ENCODE measurements at places on chromosomes 5 and 9.
A peak's percentile ranks its signal among the peaks of the same experiment; 100 is the strongest.

DNA sequence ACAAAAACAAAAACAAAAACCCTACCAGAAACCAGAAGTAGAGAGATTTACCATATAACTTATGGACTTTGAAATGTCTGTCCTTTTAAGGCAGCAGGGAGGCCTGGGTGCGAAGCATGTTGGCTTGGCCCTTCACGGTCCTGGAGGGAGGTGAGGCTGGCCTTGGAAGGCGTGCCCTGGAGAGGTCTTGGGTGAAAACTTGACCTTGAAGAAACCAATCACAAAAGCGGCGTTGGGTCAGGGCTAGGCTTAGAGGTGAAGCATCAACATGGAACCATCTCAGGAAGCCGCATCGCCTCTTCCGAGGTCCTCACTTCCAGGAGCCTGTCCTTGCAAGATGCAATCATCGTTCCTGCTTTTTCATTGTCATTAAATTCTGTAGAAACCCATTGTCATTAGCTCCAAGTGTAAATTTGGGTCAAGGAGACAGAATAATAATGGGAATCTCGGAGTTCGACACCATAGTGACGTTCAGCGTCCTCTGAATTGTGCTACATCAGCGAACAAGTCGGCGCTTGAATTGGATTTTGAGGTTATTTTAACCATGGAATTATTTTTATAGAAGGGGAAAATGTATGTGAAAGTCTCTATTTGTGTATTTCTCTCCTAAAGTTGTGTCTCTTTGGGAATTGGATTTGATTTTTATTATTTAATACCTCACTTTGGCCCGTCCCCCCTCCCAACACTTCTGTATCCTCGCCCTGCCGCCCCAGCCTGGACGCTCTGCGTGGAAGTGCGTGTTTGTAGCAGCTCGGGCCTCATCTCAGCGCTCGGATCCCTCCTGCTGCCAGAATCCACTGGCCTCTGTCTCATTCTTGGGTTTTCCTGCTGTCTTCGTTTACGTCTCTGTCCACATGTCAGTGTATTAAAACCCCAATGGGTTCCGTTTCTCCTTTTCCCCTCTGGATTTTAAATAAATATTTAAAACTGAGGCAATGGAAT is 11.1 kb upstream of the ORM1 start:
- no peak for DNase-seq

DNA sequence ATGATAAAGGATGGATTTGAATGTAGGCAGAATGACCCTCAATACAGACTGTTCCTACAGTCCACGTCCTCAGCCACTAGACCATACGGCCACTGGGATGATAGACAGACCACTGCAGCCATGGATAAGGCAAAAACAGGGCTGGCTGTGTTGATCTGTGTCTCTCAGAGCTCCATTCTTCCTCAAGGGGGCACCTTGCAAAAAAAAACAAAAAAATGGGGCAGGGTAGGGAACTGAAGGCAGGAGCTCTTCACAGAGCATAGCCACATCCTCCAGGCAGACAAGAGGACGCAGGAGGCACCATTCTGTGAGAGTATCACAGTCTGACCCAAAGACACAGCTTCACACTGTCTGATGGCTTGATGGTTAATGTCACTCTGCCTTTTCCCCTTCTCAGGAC is 61.2 kb upstream of the GABRP start:
- DNase-seq: no peak

- DNase-seq: no peak
Observed at GRCh38 chr9:37218800-37219425, 98.5 kb downstream of the ZCCHC7 start.

DNA sequence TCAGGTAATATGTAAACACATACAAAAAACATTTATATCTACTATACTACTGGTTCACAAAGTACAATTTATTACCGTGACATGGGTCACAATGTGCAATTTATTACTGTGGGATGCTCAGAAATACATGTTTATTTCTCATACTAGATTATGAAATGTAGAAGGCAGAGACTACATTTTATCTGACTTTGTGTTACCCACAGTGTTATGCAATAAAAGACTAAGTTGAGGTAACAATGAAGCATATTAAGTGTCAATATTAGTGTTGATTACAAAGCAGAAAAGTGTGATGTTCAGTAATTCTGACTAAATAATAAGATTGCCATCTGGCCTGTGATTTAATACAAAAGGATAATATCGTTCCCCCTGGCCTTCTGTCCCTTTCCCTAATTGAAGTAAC is 42.4 kb downstream of the CPLANE1 start:
- DNase-seq: no peak

DNA sequence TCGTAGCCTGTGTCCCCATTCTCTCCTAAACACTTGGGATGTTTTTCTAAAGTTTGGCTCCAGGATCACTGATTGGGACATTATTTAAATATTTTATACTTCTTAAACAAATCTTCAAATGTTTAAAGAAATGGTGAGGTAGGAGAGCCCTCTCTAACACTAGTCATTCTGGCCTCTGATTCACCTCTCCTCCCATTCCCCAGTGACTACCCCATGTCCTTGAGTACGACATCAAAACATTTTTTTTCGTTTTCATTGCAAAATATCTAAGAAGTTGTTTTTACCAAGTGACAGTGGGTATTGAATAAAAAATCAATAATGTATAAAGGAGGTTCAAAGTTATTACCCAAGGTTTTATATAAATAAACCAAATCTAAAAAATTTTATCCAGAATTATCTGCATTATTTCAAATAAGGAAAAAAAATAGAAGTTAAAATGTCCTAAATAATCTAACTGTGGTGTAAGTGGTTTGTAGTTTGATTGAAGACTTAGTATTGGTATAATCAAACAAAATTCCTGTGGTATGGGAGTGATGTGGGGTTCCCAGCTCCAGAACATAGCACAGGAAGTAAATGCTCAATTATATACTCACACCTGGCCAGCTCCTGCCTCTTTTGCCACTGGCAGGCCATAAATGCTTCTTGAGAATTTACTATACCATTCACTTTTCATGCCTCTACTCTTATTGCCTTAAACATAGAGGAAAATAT is 51.1 kb downstream of the MAST4 start:
- no peak for DNase-seq

DNA sequence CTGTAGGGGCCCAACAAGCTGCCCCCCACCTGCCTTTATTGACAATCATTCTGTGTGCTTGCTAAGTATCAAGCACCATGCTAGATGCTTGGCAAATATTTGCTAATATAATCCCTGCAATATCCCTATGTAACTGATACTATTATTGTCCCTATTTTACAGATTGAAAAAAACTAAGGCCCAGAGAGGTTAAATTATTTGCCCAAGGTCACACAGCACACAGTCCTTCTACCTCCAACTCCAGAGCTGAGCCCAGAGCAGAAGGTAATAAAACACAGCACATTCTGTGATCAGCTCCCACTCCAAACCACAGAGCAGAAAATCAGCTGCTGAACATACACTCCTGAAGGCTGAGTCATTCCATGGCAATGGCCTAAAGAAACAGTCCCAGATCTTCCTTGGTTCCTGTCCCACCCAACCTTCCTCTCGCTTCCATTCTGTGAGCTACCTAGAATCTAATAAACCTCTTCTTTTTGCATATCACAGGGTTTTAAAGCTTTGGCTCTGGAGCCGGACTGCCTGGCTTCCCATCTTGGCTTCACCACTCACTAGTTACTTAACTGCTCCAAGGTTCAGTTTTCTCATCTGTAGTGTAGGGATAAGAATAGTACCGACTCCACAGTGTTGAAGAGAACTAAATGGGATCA is 66.7 kb upstream of the ADRA1B start:
- peak; percentile 92 for DNase-seq

DNA sequence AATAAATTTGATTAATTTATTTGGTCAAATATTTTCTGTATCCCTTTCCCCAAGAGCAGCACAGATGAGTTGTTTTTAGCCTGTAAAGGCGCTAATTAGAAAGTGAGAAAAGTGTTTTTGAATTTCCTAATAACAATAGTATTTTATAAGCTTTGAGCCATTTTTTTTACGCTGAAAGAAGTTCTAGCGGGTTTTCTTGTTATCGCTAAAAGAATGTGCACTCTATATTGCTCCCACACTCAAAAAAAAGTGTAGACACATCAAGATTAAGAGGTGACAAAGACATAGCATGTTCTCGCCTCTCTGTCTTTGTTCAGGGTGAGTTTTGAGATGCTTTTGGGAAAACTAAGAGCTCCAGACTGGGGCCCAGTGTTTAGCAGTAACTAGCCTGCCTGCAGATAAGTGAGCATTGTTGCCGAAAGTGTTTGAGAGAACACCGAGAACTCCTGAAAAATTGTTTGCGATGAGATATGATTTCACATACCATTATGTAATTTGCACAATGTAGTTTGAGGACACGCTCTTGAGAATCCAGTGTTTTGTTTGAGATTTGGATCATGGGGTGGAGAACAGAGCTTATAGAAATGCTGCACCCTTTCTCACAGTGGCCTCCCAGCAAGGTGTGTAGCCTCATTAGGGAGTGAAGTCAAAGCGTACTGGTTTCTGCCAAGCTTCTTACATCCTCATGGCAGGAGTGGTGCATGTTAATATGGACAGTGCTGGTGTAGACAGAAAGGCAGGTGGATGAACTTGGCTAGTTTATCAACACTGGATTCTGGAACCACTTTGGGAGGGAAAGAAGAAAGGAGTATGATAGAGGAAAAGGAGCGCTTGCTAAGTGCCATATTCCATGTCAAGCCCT is 1.5 kb downstream of the F2R start:
- no peak for DNase-seq

GRCh38 chr5:116543501-116543900 is 31.1 kb downstream of the SEMA6A start:
- peak; percentile 1 for DNase-seq

- DNase-seq: peak; percentile 44
Observed at GRCh38 chr5:132070460-132071337, 2.9 kb upstream of the CSF2 start.

DNA sequence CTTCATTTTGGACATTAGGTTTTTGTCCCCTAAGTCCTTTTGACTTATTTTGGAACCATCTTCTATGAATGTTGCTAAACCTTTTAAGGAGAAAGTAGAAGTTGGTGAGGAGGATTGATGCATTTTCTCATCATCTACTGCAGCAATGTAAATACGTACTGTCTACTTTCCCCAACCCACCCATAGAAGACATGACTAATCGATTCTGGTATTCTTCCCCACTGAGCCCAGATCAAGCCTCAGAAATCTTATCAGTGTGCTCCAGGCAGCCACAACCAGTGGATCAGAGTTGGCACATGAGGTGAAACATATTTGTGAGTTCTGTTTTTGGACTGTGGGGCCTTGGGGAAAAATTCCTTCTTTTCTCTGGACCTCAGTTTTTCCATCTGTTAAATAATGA is 57.7 kb downstream of the FGF18 start:
- DNase-seq: no peak

DNA sequence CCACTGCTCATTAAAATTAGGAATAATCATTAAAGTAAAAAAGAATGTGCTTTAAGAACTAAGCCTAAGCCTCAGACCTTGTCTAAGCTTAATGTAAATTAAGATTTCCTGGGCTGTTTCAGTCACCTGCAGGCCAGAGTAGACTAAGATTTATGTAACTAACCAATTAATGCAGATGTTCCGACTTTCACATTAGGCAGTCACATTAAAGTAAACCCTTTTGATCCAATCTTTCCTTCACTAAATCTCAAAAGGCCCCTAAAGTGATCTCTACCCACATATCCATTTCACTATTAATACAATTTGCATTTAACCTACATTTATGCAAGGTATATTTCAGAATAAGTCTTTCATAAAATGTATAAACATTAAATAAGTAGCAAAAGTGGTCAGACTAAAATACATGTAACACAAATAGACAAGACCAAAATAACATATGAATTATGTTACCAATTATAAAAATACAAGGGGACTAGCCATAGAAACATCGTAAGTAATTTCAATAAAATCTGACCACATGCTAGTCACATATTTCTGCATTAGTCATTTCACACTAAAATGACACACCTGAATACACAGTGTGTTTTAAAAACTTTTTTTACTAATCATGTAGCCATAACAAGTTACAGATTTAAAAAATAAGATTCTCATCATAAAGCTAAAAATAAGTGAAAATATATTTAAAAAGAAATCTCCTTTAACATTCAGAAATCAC is 7.7 kb downstream of the NR3C1 start:
- DNase-seq: no peak

DNA sequence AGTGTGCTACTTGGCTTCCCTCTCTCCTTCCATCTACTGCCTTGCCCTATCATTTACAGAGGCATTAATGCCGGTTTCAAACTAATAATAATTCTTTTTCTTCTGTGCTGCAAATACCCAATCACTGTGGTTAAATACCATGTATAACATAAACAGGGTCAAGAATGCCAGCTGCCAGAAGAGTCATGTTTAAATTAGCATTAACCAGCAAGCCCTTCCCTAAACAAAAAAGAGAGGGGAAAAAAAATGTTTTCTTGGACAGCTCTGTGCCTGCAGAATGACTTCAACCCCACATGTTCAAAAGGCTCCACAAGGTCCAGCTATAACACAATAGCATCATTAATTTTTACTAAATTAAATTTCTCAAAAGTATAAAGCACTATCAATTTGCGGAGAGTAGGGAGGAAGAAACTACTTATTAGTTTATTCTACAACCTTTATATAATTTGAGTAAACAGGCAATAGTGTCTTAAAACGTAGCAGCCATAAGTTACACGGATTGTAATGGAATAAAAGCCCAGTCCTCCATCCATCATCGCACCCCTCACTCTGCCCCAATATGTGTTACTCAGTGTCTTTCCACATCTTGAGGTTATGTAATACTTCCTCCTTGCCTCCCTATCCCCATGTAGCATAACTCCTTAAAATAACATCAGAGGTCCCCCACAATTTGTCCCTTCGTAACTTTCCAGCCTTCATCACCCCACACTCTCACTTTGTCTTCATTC is 3.9 kb downstream of the LPAR1 start:
- peak; percentile 52 for DNase-seq

DNA sequence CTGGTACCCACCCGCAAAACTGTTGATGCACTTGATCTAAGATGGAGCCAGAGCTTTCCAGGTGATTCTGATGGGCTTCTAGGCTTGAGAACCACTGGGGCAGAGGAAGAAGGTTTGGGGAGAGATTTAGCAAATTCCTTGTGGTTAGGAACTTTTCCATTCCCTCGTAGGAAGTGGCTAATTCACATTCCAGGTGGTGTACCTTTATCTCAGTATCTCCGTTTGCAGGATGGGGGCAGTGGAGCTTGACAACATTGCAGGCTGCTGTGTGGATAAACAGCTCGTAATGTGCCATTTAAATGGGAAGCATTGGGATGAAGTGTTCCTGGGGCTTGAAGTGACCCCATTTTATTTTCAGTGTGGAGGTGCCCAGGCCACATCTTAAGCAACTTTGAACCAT is 172.9 kb upstream of the IL12B start:
- no peak for DNase-seq

GRCh38 chr5:148388696-148389095 is 4.9 kb downstream of the FBXO38 start:
- DNase-seq: peak; percentile 9

GRCh38 chr5:132388244-132389050 is 18.9 kb downstream of the SLC22A5 start:
- peak; percentile 82 for DNase-seq

GRCh38 chr9:127664678-127665507 is 41.9 kb upstream of the CFAP157 start:
- peak; percentile 85 for DNase-seq

DNA sequence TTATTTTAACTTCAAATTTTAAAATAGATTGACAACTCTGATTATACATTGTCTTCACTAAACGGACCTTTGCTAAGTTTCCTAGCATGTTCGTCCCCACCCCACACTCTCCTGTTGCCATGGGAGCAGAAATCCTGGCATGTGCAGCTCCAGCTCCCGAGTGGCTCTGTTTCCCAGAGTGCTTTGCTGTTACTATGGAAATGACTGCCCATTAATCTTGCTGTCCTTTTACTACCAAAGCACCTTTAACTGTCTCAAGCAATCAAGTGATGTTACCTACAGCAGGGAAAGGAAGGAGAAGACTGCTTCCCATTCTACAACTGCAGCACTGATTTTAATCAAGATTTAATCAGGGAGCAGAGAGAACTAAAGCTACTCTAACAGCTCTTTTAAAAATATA is 212.0 kb upstream of the KIF2A start:
- DNase-seq: peak; percentile 26
